Activated T-helper 1 cell treated with anti-CD3 and anti-CD28 coated beads, Interleukin-12 subunit alpha, Interleukin-12 subunit beta, Interleukin-2, Interleukin-4 antibody, amounts not matched to agents 30 ng/mL and 10 ng/mL and 1 ng/mL, durations not matched to agents 14 hours and 24 hours and 36 hours (primary cell): ENCODE measurements at places on chromosomes 7 and 10. TPM values are rescaled to one million over a fixed set of nuclear protein-coding genes. Genes with fewer than 3 reads are reported as not detected.

Gene SEMA3D
- 0.60 and 0.64 TPM in 2 replicates for total RNA-seq

Gene AEBP1
- 17.0 and 17.2 TPM in 2 replicates for total RNA-seq

Gene HYAL4
- total RNA-seq = not detected in 2 replicates

Gene CDNF
- total RNA-seq = 0.47 and 0.93 TPM in 2 replicates

Gene SPDYE16
- total RNA-seq = 0.15 TPM in 1 of 2 replicates, not detected in the other
